NAMALWA (cell line): ENCODE measurements at places on chromosomes 6 and 20.

DNA sequence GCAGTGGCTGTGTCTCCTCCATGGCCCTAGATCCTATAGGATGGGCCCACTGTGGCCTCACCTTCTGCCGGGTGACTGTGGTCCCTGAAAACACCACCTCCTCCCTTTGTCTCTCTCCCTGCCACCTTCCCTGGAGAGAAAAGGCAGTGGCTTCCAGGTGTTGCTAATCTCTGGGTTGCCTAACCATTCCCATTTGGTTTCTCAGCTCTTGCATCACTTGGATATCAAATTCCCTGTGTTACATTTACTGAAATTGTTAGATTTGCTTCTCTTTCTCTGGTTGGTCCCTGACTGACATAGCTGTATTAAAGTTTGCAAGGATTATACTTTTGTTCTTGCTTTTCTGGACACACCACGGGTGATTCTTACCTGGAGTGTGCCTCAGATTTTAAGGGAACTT is 9.3 kb upstream of the ZFP64 start:
- DNase-seq, result no peak

- peak; percentile 63 for DNase-seq
Observed at GRCh38 chr6:62298745-62299392, 12.8 kb upstream of the KHDRBS2 start.

DNA sequence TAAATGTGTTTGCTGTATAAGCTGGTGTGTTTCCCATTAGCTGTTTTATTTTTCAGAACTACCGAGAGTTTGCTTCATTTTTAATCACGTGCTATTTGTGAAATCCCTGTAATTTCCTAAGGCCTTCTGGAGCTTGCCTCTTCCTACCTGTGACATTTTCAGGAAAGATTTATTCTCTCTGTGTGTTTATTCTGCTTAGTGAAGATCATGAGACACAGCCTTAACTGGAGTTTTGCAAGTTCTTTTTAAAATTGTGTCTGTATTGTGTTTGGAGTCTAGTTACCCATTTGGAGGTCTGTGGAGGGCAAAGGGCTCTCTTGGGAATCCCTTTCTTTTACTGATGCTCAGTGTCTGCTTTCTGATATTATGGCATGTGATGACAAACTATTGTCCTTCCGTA is 359.1 kb upstream of the FLRT3 start:
- no peak for DNase-seq

DNA sequence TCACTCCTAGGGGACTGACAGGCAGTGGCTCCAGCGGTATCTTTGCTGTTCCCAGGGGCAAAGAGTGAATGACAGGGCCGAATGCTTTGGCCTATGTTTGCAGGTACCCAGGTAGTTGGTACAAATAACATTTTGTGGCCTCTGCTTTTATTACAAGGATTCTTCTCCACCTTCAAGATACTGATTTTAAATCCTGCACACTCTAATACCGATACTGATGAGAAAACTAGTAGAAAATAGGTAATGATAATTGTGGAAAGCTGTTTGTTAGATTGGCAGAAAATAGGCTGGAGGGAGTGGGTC is 772 bp downstream of the HINT3 start:
- DNase-seq, result no peak

- no peak for DNase-seq
Observed at GRCh38 chr20:61436667-61437279, 184.7 kb downstream of the CDH4 start.

DNA sequence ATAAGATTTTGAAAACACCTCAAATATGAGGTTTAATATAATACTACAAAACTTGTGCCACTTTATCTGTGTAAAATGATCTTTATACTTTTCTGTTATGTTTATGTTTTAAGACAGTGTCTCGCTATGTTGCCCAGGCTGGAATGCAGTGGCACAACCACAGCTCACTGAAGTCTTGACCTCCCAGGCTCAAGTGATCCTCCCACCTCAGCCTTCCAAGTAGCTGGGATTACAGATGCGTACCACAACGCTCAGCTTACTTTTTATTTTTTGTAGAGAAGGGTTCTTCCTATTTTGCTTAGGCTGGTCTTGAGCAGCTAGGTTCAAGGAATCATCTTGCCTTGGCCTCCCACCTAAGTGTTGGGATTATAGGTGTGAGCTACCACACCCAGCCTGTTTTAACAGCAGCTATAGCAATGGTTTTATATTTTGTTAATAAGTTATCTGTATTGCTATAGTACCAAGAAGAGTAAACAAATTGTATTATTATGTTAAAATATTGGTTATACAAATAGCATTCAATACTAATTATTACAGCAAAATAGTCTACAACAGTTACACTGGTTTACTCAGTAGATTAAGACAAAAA is 8.2 kb downstream of the TAB2 start:
- no peak for DNase-seq

GRCh38 chr6:107033126-107033525 is 5.1 kb downstream of the MTRES1 start:
- DNase-seq, result no peak

GRCh38 chr6:106090001-106090400 is 3.9 kb downstream of the PRDM1 start:
- DNase-seq, result peak; percentile 38

DNA sequence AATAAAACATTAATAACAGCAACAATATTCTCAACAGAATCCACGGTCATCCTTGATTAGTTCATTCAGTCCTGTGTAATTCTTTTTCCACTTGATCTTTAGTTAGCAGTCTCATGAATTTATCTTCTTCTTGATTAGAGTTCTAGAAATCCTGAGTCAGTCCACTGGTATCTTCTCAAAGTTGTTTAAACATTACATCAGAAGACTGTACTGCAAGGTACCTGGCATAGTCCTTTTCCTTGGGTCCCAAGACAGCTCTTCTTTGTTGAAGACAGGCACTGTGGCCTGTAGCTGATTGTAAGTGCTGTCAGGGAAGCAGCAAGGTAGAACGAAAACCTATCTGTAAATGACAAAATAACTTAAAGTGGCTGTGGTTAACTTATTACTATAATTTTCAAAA is 11.8 kb downstream of the MAP3K4 start:
- no peak for DNase-seq

DNA sequence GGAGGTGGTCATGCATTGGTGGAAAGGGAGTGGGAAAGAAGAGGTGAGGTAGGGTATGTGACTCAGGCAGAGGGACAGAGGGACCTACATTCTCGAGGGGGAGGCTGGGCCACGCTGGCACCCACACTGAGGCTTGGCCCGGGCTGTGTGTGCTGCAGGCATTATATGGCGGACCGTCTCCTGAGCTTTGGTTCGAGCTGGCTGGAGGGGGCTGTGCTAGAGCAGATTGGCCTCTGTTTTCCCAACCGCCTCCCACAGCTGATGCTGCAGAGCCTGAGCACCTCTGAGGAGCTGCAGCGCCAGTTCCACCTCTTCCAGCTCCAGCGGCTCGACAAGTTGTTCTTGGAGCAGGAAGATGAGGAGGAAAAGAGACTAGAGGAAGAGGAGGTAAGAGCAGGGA is 23.4 kb downstream of the DNPH1 start:
- no peak for DNase-seq
